ENCODE measurements at places on chromosomes 3 and 15. TPM values are rescaled to one million over a fixed set of nuclear protein-coding genes. Genes with fewer than 3 reads are reported as not detected.

The ARID3B gene
- 8.8 TPM for total RNA-seq

The SLC35G2 gene
- 13.2 TPM for total RNA-seq

The FAM81A gene
- total RNA-seq = not detected

The RTF1 gene
- total RNA-seq = 7.4 TPM

DNA sequence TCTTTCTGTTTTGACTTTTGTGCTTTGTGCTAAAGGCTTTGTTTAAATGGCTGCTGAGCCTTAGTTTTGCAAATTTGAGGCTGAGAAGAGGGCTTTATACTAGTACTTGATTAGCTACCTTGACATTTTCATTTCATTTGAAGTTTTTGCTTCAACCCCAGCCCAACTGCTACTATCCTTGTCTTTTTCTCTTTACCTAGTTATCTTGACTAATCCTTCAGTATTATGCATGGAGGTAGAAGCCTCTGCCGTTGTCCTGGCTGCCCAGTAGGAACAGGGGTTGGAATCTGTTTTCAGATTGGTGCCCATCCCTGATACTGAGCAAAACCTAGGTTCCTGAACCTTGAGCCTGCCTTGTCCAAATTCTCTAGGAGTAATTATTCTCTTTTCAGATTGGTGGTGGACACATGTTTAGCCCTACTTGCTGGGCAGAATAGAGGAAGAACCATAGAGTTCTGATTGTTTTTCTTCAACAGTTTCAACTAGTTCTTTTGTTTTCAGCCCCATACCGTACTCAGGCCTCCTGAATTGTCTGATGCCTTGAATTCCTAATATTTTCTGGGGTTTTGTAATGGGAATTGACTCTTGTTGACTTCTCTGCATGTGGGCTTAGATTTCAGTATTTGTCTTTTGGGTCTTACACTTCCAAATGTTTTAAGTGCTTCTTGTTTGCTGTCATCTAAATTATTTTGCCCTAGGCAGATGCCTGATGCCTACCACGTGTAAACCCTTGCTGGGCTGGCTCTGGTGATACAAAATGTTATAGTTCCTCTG is 143.2 kb downstream of the DOCK3 start:
- no peak overlapping the region for H3K27ac ChIP-seq
- no peaks in the 10 kb centered on the region for H3K4me1 ChIP-seq
- no peak overlapping the region for H3K4me3 ChIP-seq
- no peaks in the 10 kb centered on the region for H3K36me3 ChIP-seq
- DNase-seq = no peak

Measured in uterus (tissue), 4 donors.